ENCODE measurements at places on chromosomes 3 and 15. TPM values are rescaled to one million over a fixed set of nuclear protein-coding genes. Genes with fewer than 3 reads are reported as not detected.

ANXA2 gene
- 119 TPM for total RNA-seq

GRCh38 chr3:31733234-31733667, 200.5 kb downstream of the STT3B start:
- no peak for DNase-seq

TRPM7 gene
- total RNA-seq = 26.1 TPM

SLTM gene
- 54.2 TPM for total RNA-seq

ADAM10 gene
- total RNA-seq = 80.3 TPM

GRCh38 chr15:63974021-63974420, 72.3 kb downstream of the DAPK2 start:
- DNase-seq = no peak

SSUH2 gene
- total RNA-seq = 2.4 TPM

WDR93 gene
- not detected for total RNA-seq

- no peak for DNase-seq
Measured at GRCh38 chr3:13264468-13264795, 155.7 kb downstream of the NUP210 start.

DNA sequence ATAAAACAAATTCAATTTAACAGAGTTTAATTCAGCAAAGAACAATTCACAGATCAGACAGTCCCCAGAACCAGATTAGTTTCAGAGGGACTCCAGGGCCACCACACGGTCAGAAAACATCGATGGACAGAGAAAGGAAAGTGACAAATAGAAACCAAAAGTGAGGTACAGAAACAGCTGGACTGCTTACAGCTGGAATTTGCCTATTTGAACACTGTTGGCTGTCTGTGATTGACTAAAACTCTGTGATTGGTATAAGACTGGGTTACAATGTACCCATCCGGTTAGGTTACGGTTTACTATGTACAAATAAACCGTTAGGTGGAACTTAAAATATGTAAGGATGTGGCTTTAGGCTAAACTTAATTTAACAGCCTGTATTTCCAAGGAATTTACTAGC, 30.3 kb downstream of the MOBP start:
- DNase-seq = no peak

SNX4 gene
- 18.9 TPM for total RNA-seq

GRCh38 chr3:194103505-194103904, 32.4 kb upstream of the HES1 start:
- DNase-seq = no peak

DNA sequence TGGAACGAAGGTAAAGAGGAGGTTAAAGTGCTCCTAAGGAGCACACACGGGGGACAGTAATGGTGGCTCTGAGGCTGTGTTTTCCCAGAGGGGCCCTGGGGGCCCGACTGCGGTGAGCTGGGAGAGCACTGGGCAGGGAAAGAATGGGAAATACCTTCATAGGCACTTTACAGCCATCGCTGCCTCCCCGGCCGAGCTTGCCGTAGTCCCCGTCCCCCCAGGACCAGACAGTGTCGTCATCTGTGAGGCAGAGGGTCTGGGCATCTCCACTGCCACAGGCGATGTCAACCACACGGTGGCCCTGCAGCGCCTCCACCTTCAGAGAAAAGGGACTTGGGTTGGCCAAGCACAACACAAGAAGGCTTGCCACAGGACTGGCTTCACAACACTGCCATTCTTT, 32.8 kb upstream of the OCA2 start:
- DNase-seq = no peak

- DNase-seq = peak; percentile 27
Measured at GRCh38 chr3:31980530-31981205, 394 bp downstream of the OSBPL10 start.

GRCh38 chr3:60578936-60579335, 672.3 kb downstream of the FHIT start:
- DNase-seq = no peak

GRCh38 chr15:33357845-33358244, 47.1 kb downstream of the RYR3 start:
- no peak for DNase-seq

GRCh38 chr3:60225848-60226247, 1025.4 kb downstream of the FHIT start:
- DNase-seq = no peak

DNA sequence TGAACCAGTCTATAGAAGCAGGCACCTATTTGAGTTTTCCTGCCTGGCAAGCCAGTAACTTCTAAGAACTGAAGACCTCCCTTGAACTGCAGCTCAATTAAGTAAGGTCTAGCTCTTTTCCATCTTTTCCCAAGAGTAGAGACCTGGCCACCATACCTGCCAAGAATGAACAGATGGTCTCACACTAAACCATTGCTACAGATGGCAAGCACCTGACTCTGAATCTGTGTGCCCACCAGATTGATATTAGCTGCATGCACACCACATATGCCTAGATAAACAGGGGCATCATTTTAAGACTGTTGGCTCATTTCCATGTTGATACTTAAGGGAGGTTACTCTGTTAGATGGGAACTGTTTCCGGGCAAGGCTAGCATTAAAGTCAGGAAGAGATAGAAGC, 34.8 kb upstream of the GSK3B start:
- DNase-seq = no peak

GRCh38 chr3:145124900-145125678, 1035.9 kb downstream of the PLOD2 start:
- no peak for DNase-seq

- no peak for DNase-seq
Measured at GRCh38 chr3:131360191-131360755, 21.3 kb upstream of the NUDT16 start.

- no peak for DNase-seq
Measured at GRCh38 chr3:184545769-184546168, 15.8 kb upstream of the EPHB3 start.

SLC24A1 gene
- total RNA-seq = 1.9 TPM

DNA sequence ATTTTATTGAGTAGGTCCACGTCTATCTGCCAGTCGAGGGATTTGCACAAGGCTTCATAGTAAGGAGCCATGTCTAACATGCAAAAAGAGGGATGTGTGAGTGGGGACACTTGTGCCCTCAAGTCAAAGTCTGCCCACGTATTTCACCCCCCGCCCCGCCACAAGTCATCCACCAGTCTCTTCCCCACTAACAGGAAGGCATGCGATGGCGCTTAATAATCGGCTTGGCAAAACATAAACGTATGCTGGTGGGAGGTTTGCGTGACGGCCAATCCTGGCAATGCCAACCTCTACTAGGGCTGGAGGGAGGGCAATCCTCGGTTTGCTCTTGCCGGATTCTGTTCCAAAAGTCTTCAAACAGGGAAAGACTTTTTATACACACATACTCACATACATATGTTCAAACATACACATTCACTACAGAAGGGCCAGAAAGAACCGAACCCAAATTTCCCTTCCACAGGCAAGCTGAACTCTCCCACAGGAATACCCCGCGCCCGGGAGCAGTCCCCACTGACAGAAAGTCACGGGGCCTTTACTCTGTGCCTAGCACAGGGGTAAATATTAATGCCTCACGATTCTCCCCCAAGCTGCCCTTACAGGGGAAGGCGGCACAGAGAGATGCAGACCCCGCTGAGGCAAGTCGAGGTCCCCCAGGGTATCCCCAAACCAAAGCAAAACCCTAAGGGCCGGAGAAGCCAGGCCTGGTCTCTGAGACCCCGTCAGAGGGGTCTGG, 675 bp downstream of the PSMD6 start:
- no peak for DNase-seq

All from heart right ventricle (tissue), 16 donors.